ENCODE measurements at places on chromosomes 3 and 15.
A peak's percentile ranks its signal among the peaks of the same experiment; 100 is the strongest.

GRCh38 chr3:126004692-126005091 lies 35.7 kb downstream of the ROPN1B start:
- no peaks in the 10 kb centered on the region for H3K4me1 ChIP-seq
- H3K4me3 ChIP-seq = no peak overlapping the region
- H3K27me3 ChIP-seq = peaks cover 22% of the 10 kb centered on the region
- DNase-seq = no peak
- H3K27ac ChIP-seq = no peak overlapping the region

GRCh38 chr15:72685301-72685924 lies 569 bp downstream of the HIGD2B start:
- H3K36me3 ChIP-seq = peaks cover 3% of the 10 kb centered on the region
- no peak for DNase-seq
- peak overlapping the region; percentile 88 for H3K4me3 ChIP-seq
- H3K27me3 ChIP-seq = no peaks in the 10 kb centered on the region
- peak overlapping the region; percentile 93 for H3K27ac ChIP-seq
- peaks cover 14% of the 10 kb centered on the region for H3K4me1 ChIP-seq

- no peaks in the 10 kb centered on the region for H3K27me3 ChIP-seq
- no peak for DNase-seq
- H3K4me3 ChIP-seq = no peak overlapping the region
- H3K36me3 ChIP-seq = no peaks in the 10 kb centered on the region
- peaks cover 61% of the 10 kb centered on the region for H3K4me1 ChIP-seq
- H3K27ac ChIP-seq = peak overlapping the region; percentile 8
These were observed 49.2 kb downstream of the SLMAP start for GRCh38 chr3:57805266-57805665.

DNA sequence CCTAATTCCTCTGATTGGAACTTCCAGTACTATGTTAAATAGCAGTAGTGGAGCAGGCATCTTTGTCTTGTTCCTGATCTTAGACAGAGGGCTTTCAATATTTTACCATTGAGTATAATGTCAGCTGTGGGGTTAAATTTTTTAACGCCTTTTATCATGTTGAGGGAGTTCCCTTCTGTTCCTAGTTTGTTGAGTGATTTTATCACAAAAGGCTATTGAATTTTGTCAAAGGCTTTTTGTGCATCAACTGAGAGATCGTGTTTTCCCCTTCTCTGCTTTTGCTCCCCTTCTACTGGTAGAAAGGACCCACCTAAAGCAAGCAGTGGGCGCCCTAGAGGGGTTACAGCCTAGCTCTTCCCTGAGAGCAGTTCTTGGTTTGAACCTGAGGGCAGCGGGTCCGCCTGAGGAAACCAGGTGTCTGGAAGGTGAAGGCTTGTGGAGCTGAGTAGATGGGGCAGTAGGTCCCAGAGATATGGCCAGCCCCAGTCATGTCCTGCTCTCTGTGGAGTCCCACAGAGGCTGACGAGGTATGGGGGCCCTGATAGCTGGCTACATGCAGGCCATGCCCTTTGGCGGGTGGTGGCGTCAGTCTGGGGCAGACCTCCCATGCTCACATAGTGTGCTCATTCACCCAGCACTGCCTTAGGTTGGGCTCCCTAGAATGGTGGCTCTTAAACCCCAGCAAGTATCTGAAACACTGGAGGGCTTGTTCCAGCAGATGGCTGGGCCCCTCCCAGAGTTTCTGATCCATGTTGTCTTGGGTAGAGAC lies 11.3 kb downstream of the HDAC11 start:
- H3K4me3 ChIP-seq = no peak overlapping the region
- no peaks in the 10 kb centered on the region for H3K27me3 ChIP-seq
- DNase-seq = no peak
- peaks cover under 1% of the 10 kb centered on the region for H3K4me1 ChIP-seq
- no peak overlapping the region for H3K27ac ChIP-seq
- H3K36me3 ChIP-seq = no peaks in the 10 kb centered on the region

Data from WTC11 (cell line).